ENCODE measurements at places on chromosomes 2 and 18.

DNA sequence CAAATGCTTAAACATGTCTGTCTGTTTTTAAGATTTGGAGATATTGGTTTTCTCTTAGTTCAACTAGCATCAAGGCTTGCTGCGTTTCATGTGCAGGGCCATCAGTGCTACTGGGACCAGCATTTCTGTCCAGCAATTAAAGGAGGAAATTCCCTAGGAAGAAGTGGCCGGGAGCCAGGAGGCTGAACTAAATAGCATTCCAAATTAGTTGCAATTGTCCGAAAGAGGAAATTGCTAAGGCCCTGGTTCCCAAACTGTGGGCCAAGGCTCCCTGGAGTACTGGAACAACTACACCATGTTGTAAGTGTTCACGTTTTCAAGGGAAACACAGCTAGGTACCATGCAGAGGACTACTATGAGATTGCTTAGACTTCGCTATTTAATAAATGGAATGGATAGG, 257.9 kb downstream of the PTPRM start:
- no peak for DNase-seq

DNA sequence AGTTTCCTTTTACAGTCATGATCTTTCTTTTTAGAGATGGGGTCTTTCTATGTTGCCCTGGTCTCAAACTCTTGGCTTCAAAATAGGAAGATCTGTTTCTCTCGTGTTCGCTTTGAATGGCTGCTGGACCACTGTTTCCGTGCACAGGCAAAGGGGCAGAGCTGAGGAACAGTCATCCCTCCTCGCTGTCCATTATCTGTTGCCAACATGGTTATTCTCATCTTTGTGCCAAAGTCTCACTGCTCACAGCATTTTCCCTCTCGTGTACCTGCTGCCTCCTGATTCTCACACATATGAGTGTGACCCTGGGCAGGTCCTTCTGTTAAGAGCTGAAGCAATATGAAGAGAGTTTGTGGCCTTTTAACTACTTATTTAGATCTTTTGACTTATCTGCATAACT, 28.0 kb upstream of the CCNYL1 start:
- DNase-seq: no peak

- DNase-seq: no peak
Measured at GRCh38 chr2:112085916-112086669, 31.0 kb downstream of the TMEM87B start.

- DNase-seq: no peak
Measured at GRCh38 chr2:11352781-11353537, 8.5 kb upstream of the ROCK2 start.

- no peak for DNase-seq
Measured at GRCh38 chr18:74905247-74905646, 303.7 kb downstream of the PTGR3 start.

DNA sequence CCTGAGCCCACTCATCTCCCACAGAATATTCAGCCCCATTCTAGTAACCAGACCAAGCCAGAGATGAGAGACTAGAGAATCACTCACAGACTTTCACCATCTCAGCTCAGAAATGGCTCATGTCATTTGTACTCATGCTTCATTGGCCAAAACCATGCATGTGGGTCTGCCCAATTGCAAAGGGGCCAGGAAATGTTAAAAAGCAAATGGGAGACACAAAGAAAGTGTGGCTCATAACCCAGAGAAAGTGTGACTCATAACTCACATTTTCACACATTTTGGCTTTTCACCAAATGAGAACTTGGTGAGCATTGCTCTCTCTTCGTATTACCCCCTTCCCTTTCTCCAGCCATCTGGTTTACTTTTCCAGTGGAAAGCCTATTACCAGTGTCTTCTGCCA, 66.2 kb downstream of the MDH1 start:
- no peak for DNase-seq

GRCh38 chr2:184596819-184597411, 1.4 kb upstream of the ZNF804A start:
- DNase-seq: peak; percentile 92

DNA sequence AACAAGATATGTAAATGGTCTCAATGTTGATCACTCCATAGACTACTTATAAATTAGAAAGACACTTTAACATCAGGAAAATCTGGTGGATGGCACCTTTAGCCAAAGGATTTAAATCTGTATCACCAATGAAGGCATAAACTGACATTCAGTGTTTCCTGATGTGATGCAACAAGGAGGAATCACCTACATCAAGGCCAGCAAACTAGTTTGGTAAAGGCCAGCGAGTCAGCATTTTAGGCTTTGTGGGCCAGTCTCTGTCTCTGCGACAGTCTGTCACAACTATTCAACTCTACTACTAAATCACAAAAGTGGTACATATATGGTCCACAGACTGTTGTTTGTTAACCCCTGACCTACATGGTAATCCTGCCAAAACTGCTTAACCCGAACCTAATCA, 33.3 kb downstream of the C2orf76 start:
- DNase-seq: no peak

DNA sequence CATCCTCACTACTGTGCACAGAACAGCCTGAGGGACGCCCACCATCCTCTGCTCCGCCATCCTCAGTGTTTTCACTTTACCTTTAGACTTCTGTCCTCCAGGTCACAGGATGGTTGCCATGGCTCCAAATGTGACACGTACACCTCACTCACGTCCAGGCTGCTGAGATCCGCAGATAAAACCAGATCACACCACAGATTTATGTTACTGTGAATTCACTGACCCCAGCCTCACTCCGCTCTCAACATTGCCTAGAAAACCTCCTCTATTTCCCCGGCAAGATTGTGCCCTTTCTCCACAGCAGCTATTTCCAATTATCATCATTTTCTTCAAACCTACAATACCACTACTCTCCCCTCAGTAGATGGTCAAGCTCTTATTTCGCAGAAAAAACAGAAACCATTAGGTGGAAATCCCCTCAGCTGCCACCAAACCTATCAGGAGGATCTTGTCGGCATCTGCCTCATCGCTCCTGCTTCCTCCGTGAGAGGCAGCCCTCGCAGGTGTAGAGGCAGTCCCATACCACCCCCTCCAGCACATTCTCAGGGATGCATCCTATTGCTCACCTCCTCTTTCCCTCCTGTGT, 49.8 kb upstream of the SLC1A4 start:
- no peak for DNase-seq

GRCh38 chr18:22494771-22495170, 77.1 kb upstream of the CTAGE1 start:
- DNase-seq: no peak

DNA sequence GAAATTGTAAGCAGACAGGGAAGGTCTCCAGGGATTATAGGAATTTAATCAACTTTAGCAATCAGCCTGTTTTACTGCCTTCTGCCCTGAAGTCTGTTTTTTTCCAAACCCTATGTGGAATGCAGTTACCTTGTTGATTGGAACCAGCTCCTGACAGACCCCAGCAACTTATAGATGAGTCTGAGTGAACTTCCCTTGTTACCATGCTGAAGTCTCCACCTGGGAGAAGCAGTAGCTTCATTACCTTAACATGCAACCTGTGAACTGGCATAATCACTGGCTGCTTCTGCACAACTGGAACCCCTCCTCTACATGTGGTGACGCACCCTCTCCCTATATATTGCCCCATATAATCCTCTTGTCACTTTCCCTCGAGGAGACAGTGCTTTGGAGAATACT, 226.3 kb upstream of the SPOPL start:
- DNase-seq: no peak

DNA sequence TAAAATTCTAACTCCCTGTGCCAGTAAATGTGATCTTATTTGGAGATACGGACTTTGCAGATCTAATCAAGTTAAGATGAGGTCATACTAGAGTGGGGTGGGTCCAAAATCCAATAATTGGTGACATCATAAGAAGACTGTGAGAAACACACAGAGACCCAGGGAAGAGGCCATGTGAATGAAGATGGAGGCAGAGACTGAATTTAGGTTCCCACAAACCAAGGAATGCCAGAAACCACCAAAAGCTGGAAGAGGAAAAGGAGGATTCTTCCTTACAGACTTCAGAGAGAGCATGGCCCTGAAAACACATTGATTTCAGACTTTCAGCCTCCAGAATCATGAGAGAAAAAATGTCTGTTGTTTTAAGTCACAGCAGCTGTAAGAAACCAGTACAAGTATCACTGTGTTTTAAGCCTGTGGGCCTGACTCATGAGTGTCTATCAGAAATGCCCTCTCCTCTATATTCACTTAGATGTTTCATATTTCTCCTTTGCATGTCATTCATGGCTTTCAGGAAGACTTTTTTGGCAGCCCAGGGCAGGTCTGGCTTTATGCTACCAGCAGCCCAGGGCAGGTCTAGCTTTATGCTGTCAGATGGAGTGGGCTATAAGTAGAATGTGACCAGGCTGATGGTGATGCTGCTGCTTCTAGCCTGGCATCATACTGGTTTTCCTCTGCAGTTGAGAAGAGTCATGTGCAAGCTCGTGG, 100.0 kb downstream of the SPOPL start:
- no peak for DNase-seq

GRCh38 chr2:226580403-226580802, 219.2 kb downstream of the IRS1 start:
- DNase-seq: no peak

- DNase-seq: no peak
Measured at GRCh38 chr2:195732574-195732973, 75.5 kb downstream of the SLC39A10 start.

- peak; percentile 6 for DNase-seq
Measured at GRCh38 chr18:47679864-47680263, 250.6 kb downstream of the SMAD2 start.

GRCh38 chr18:2138552-2138951, 432.8 kb downstream of the METTL4 start:
- DNase-seq: no peak

GRCh38 chr2:86382108-86382507, 44.7 kb upstream of the REEP1 start:
- no peak for DNase-seq

DNA sequence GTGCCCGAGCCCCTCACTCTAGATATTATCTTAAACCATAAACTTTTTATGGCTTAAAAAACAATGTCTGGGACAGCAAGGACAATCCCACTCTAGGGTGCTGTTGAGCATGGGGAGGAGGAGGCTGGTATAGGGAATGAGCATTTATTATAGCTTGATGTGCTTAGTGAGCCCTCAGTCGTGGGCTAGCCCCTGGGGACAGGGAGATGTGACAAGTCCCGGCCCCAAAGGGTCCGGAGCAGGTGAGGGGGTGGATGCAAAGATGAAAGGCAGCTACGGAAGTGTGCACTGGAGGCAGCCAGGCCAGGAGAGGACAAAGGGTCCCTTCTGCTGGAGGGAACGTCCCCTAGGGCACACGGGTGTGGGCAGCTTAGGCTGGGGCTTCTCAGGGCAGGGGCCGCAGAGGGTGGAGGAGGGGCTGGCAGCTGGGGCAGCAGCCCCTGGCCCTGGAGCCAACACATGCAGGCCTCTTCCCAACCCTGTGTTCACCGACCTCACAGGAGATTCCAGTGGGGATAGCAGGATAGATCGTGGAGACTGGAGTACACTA, 106.3 kb upstream of the GPC1 start:
- no peak for DNase-seq

DNA sequence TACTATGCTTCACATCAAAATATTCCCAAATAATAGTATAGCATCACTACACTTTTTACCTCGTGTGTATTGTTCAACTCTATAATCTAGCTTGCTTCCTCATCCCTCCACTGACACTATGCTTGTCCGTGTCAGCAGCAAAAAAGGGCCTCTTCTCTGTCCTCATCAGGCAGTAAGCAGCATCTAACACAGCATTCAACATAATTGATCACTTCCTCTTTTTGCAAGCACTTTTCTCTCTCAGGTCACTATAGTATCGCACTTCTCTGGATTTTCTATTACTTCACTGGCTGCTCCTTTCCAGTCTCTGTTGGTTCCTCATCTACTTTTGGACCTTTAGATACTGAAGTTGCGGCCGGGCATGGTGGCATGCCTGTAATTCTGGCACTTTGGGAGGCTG, 64.9 kb upstream of the ZSWIM2 start:
- peak; percentile 8 for DNase-seq

- no peak for DNase-seq
Measured at GRCh38 chr18:22115573-22115972, 53.8 kb upstream of the GATA6 start.

GRCh38 chr2:1418566-1418965, 5.3 kb downstream of the TPO start:
- no peak for DNase-seq

DNA sequence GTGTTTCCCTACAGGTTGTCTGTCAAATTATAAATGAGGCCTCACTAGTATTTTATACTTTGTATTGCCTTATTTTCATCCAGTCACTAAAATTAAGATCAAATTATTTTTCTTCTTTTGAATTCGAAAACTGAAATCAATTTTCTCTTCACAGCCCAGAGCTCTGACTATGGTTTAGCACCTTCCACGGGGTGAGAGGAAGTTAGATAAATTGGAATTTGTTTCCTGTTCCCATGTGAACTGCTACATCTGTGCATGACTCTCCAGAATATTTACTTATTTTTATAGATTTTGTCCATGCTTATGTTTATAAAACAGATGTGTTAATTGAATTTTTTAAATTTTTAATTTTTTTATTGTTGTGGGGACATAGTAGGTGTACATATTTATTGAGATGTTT, 656.5 kb downstream of the IRS1 start:
- DNase-seq: no peak

DNA sequence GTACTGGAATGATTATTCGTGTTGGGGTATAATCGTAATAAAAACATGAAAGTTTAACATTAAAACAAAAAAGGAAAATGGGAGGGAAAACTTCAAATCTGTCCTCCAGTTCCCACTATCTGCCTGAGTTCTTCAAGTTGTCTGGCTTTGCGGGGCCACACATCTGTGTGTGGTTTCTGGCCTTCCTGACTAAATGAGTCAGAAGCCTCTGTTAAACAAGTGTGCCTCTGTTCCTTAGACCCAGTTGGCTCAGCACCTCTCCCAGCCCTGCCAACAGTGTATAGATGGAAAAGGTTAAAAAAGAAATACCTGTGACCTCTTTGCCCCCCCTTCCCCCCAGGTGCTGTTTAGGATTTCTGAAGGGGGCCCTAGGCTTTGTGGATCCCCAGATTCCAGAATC, 30.2 kb downstream of the XDH start:
- DNase-seq: peak; percentile 6

- no peak for DNase-seq
Measured at GRCh38 chr18:55422456-55423180, 165.4 kb downstream of the TCF4 start.

- no peak for DNase-seq
Measured at GRCh38 chr2:195337597-195337996, 319.4 kb upstream of the SLC39A10 start.

DNA sequence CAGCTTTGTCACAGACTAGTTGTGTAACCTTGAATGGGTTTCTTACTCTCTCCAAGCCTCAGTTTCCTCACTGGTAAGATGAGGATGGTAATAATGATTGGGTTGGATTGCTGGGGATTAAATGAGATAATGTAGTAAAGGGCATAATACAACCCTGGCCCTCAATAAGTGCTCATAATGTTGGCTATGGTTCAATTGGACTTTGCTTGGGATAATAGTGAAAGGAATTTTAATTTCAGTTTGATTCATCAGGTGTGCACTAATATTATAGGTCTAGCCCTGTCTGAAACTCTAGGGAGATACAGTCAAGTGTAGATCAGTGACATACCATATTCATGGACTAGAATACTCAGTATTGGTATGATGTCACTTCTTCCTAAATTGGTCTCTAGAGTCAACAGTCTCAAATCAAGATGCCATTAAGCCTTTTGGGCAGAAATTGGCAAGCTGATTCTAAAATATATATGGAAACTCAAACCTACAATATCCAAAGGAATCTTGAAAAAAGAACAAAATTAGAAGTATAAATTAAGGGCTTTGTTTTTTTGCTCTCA, 161.4 kb downstream of the SMAD7 start:
- DNase-seq: no peak

Data from inflammatory macrophage treated with lipopolysaccharide for 4 hours (primary cell).